ENCODE measurements at places on chromosomes 6 and 20.

DNA sequence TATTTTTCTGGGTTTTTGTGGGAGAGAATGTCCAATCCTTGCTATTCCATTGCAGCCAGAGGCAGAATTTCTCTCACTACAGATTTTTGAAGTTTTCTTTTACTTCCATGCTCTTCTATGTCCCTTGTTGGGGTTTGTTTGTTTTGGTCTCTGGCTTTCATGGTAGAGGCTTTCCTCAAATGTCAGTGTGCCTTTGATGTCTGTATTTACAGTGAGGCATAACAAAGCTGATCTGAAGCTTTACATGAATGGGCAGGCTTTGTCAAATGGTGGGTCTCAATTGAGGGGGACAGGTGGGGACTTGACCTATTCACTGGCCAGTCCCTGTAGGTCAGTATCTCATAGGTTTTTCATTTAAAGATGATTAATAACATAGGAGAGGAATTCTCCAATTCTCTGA is 8.6 kb upstream of the CARMIL1 start:
- DNase-seq, result no peak

DNA sequence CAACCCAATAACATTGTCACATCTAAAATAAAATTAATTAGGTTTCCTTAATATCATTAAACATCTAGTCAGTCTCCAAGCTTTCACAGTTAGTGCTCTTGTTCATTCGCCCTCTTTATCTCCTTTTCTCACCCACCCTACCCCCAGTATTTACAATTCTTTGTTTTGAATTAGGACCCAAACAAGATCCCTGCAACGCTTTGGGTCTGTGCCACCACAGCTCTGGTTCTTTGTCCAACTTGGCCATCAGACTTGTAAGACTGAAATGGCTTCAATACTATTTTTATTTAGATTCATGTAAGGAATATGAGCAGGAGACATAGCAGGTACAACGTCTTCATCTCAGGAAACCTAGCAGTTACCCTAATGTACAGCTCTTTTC is 276.5 kb downstream of the CDKAL1 start:
- no peak for DNase-seq

- no peak for DNase-seq
Observed at GRCh38 chr6:143449082-143449713, 1.3 kb downstream of the ADAT2 start.

DNA sequence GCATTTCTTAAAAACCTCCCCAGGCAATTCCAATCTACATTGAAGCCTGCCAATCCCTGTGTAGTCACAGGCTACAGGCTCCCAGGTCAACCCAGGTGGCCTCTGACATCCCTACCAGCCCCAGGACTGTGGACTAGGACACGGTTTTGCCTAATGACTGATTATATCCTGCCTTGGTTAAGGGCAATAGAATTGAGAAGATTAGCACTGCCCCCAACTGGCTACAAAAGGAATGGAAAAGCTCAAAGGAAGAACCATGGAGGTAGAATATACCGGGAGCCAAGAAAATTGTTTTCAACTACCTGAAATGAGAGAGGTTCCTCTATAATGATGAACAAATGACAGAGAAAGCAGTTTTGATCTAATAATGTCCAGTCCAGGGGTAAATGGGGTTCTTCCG is 421.1 kb upstream of the AGPAT4 start:
- DNase-seq, result no peak

DNA sequence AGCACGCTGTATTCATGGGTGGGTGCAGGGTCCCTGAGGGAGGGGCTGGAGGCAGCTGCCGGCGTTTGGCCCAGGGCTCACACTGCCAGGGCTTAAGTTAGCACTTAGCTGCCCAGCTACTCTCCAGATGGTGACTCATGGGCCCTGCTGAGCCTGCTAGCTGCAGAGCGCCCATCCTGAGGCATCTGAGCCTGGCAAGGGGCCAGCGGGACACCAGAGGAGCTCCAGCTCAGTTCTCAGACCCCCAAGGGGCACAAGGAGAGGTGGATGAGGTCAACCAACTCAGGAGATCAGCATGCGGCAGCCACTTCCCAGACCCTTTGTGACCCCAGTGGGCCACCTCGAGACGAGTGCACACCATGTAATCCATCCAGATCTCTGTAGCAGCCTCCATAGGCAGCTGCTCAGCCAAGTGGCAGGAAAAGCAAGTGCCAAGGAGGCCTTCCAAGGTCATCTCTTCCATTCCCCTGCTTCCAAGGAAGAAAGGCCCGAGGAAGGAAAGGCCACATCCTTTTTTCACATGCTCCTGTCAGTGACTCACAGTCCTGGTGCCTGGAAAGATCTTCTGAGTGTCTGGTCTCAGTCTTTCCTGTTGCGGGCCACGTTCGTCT is 35.3 kb downstream of the FOXP4 start:
- DNase-seq, result no peak

DNA sequence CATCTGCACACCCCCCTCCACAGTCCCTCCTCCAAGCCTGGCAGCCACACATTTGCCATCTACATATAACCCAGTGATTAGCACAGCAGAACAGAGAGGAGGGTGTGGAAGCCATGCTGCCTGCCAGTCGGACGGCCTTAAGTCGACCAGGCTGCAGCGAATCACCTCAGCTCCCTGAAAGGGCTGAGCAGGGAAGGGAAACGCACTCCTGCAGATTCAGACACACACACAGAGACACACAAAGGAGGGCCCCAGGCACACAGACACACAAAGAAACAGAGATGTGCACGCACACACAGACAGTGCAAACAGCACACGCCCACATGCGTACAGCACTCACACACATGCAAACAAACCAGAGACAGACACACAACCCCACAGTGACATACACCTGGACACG is 11.2 kb upstream of the SIRPA start:
- no peak for DNase-seq

GRCh38 chr6:37777272-37777834 is 42.2 kb upstream of the ZFAND3 start:
- no peak for DNase-seq

GRCh38 chr6:26109772-26110171 is 22.5 kb downstream of the HFE start:
- no peak for DNase-seq

GRCh38 chr6:140909625-140910024 is 1223.1 kb upstream of the GJE1 start:
- DNase-seq, result no peak

GRCh38 chr6:67129780-67130179 is 1422.8 kb upstream of the EYS start:
- DNase-seq, result no peak

DNA sequence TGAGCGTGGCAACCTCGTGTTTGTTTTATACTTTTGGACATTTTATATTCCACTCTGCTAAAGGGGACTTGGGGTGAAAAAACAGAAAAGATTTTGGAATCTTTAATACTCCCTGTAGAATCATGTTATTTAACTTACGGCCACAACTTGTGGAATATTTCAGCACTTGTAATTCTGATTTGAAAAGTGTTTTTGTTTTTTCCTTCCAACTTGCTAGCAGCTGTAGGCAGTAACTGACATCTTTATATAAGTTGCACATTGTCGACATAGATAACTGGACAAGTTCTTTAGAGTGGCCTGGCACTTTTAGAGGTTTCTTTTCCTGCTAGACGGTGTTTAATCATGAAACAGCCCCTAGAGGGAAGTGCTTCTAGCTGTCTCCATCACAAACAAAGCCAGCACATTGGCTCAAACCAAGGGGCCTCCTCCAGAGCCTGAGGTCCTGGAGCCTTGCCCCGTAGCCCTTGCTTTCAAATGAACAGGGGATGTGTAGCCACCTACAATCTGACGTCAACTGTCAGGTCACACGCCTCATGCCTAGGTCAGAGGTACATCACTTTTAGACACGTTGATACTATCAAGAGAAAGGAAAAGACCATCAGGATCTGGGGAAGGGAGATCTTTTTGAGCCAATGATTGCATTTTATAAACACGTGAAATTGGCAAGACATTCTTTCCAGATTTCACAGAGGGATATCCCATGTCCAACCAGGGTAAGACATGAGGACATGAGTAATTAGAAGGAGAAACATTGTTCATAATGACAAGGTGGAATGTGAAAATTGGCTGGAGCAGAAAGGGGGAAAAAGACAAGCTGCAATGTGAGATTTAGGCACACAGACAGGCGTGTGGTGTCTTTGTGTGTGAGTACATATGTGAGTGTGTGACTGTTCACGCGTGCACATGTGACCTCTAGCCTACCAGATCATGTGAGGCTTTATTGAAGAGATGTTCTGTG is 92.1 kb downstream of the TXNDC5 start:
- no peak for DNase-seq

DNA sequence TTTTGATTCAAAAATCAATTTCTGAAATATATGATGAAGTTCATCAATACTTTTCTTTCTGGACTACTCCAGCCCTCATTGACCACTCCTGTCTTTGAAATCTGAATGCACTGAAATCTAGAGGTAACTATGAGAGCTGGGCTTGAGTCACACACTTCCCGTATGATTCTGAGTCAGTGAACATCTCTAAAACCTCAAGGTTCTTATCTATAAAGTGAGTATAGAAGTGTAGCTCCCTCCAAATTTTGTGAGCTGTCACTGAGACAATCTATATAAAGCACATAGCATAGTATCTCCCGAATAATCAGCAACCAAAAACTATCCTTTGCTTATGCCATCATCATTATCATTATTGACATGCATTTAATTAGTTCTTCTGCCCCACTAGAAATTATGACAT is 182.4 kb downstream of the TSHZ2 start:
- DNase-seq, result no peak

DNA sequence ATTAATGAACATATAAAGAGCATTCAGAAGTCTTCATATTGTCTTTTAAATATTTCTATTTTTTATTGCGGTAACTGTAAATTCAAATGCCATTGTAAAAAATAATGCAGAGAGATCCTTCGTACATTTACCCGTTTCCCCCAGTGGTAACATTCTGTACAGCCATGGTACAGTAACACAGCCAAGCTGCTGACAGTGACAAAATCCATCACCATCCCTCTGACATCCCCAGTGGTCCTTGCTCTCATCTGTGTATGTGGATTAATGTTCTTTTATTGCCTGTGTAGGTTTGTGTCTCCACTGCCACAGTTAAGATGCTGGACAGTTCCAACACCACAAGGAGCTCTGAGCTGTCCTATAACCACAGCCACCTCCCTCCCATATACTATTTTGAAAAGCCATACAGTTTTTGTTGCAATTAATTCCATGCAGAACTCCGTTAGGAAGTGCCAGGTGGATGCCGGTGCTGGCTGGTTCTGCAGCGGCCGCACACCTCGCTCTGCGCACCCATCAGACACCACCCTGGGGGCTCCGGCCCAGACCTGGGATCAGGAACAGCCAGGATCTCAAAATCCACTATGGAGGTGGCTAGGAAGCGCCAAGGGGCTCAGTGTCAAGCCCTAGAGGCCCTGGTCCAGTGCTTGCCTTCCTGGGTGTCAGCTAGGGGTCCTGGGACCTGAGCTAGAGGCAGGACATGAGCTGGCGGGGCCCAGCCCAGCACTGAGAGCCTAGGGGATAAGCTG is 93.1 kb upstream of the PMEPA1 start:
- DNase-seq, result no peak

DNA sequence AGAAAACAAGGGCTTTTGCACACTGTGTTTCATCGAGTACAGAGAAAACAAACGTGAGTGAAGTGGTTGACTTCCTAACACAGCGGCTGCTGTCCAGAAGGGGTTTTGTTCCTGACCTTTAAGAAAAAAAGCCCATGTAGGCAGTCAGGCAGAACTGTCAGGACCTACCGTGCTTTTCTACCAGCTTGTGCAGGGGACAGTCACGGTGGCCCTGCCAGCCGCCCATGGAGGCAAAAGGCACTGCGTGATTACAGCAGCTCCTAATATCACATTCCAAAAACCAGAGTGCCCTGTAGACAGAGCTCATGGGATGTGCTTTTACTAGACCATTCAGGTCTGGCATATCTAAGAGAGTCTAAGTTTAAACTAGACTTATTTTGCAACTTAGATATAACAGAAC is 12.2 kb downstream of the TNFAIP3 start:
- DNase-seq, result no peak

DNA sequence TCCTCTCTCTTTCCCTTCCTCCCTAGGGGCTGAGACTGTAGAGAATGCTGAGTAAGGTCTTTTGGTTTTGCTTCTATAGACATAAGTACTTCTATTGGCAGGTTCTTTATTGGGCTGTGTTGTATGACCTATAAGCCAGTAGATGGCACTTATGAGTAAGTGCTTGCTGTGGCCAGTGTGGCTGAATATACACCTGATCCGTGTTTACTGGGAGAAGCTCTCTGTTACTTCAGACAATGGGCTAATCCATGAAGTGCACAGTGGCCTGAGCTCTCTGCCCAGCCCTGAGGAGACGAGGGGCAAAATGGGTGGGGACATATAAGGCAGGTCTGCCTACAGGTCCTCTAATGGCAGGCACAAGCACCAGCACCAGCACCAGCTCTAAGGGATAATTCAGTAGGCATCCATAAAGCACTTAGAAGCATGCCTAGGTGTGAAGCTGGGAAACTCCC is 610.3 kb downstream of the RNF144B start:
- no peak for DNase-seq

- DNase-seq, result no peak
Observed at GRCh38 chr20:13111249-13111911, 102.6 kb downstream of the SPTLC3 start.

- no peak for DNase-seq
Observed at GRCh38 chr6:37122861-37123260, 47.1 kb upstream of the PIM1 start.

DNA sequence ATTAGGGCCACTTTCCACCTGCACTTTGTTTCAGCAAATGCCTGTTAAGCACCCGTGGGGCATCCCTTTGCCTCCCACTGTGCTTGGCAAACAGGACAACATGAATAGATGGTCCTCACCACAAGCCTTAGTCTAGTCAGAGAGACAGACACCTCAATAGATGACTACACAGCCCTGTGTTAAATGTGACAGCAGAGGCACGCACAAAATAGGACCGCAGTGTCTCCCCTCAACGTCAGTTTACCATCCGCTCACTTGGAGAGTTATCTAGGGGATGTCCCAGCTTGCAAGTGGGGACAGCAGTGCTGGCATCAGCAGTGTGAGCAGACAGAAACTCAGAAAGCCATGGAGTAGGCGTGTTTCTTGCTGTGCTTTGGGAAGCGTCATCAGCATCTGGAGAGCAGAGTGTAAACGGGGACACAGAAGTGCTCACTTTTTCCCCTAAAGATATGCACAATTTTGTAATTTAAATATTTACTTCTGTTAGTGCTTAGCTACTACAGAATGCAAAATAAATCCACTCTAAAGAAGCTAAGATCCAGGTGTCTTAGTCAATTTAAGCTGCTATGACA is 66.0 kb upstream of the TXNDC5 start:
- no peak for DNase-seq

DNA sequence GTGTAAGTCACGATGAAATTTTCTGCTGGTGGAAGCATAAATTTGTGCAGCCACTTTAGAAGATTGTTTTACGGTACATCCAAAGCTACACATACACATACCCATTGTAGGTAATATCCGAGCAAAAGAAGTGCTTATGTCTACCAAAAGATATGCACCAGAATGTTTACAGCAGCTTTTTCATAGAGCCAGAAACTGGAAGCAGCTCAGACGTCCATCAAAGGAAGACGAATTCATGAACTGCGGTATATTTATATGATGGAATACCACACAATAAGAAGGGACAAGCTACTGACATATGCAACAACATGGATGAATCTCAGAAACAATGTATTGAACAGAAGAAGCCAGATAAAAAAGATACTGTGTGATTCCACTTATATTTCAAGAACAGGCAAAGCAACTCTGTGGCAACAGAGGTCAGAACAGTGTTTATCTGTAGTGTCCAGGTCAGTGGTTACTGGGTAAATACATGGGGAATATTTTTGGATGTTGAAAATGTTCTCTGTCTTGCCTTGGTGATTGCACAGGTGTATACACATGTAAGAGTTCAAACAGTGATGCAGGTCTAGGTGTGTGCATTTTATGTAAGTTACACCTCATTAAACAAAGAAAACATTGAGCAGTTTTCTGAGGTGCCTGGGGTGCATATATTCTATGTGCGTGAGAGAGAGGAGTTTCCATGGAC is 51.9 kb upstream of the EXOC2 start:
- no peak for DNase-seq
